ENCODE measurements at places on chromosomes 7 and 10. TPM values are rescaled to one million over a fixed set of nuclear protein-coding genes. Genes with fewer than 3 reads are reported as not detected.
A peak's percentile ranks its signal among the peaks of the same experiment; 100 is the strongest.

DNA sequence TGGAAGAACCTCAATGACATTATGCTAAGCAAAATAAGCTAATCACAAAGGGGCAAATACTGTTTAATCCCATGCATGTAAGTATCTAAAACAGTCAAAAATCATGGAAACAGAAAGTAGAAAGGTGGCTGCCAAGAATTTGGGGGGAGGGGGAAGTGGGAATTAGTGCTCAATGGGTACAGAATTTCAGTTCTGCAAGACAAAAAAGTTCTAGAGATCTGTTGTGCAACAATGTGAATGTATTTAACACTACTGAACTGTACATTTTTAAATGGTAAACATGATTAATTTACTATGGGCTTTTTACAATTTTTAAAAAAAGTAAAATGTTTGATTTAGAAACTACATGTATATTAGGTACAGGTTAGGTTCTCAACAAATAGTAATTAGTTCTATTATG, 11.9 kb downstream of the EZH2 start:
- no peak overlapping the region for H3K27ac ChIP-seq
- no peaks in the 10 kb centered on the region for H3K27me3 ChIP-seq
- no peak for DNase-seq
- H3K4me1 ChIP-seq = no peaks in the 10 kb centered on the region
- no peaks in the 10 kb centered on the region for H3K36me3 ChIP-seq
- H3K4me3 ChIP-seq = no peak overlapping the region

DNA sequence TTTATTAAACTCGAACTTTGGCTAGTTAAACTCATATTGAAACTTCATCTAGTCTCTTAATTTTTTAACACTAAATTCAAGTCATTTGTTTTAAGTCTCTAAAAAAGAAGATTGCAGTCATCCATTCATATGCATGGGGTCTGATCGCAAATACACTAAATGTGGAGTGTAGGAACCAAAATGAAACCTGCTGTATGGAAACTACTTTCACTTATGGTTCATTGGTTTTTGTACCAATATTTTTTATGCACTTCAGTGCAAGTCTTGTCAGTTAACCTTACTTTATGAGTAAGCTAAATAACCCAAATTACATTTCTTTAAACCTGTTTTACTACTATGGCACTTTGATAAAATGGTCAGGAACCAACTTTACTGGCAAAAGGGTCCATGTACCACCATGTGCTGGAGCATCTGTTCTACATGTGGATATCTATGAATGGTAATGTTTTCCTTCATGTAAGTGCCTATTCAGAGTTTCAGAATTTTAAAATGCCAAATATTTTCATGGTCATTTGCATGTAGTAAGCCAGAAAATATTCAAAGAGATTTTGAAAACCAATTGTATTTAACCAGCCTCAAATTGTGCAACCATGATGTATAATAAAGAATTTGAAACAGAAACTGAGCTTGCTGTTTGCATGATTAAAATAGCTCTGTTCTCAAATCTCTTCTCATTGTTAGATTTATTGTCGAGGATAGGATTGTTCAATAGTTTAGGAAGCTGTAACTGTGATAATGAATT, 7.6 kb upstream of the SUPV3L1 start:
- H3K36me3 ChIP-seq = peaks cover 60% of the 10 kb centered on the region
- DNase-seq = no peak
- H3K4me1 ChIP-seq = no peaks in the 10 kb centered on the region
- no peak overlapping the region for H3K27ac ChIP-seq
- no peaks in the 10 kb centered on the region for H3K27me3 ChIP-seq

GRCh38 chr10:89563861-89564478, 28.6 kb upstream of the SLC16A12 start:
- no peaks in the 10 kb centered on the region for H3K36me3 ChIP-seq
- H3K27ac ChIP-seq = no peak overlapping the region
- H3K27me3 ChIP-seq = no peaks in the 10 kb centered on the region

DNA sequence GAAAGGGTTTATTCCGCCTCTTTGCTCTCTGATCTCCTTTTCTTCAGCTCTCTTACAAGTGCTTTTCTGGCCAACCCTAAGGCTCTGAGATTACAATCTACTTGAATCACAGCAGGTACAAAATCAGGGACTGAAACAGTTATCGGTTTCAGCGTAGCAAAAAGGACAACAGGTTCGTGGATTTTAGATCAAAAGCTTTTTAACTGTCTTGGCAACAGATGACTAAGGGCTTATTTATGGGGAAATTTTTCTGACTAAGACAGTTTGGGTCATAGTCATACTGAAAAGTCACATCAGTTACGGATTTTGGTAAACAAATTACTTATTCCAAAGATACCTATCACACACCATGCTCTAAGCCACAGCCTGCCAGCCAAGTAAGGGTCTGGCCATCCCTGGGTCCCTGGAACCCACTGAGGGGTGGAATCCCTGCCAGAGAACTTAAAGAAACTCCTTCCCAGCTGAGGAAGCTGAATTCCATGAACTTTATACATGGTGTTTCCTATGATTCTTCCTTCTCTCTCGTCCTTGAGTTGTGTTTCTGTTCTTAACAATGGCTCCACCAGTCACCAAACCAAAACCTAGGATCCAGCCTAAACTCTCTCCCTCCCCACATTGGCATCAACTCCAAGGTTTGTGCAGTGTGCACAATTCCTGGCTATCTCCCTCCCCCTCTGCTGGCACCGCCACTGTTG, 169.3 kb downstream of the FAM107B start:
- no peaks in the 10 kb centered on the region for H3K27me3 ChIP-seq
- DNase-seq = no peak
- no peaks in the 10 kb centered on the region for H3K36me3 ChIP-seq
- H3K27ac ChIP-seq = peak overlapping the region; percentile 77
- H3K4me1 ChIP-seq = no peaks in the 10 kb centered on the region

- no peaks in the 10 kb centered on the region for H3K36me3 ChIP-seq
- no peaks in the 10 kb centered on the region for H3K27me3 ChIP-seq
- H3K4me1 ChIP-seq = peaks cover 10% of the 10 kb centered on the region
Measured at GRCh38 chr10:107071301-107071700, 93.2 kb downstream of the SORCS1 start.

DNA sequence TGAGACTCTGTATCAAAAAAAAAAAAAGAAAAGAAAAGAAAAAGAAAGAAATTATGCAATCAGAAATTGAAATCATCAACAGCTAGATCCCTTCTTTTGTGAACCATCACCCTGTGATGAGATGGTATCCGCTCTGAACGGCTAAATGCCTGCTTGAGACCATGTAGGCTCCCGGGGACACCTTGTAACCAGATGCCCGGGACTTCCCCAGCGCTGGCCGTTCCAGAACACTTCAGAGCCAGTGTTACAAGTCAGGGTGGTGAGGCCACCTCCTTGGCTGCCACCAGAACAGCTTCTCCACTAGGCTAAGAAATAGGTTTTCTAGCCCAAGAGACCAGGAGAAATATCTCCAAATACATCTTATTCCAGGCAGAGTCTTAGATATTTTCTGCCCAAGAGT, 119.4 kb upstream of the SH2B2 start:
- no peak overlapping the region for H3K4me3 ChIP-seq
- H3K27ac ChIP-seq = no peak overlapping the region
- no peaks in the 10 kb centered on the region for H3K4me1 ChIP-seq
- no peaks in the 10 kb centered on the region for H3K27me3 ChIP-seq
- H3K36me3 ChIP-seq = peaks cover 59% of the 10 kb centered on the region

The CFAP58 gene
- polyA plus RNA-seq = not detected

The WNT8B gene
- not detected for polyA plus RNA-seq

The VWC2 gene
- polyA plus RNA-seq = under 0.01 TPM

The UROS gene
- 26.1 TPM for polyA plus RNA-seq

The CALD1 gene
- polyA plus RNA-seq = 79.3 TPM

All from sigmoid colon (tissue), 7 donors.